Hematopoietic multipotent progenitor cell treated with erythropoietin and hydrocortisone succinate and interleukin-3 and kit ligand, for 8 days (in vitro differentiated cells): ENCODE measurements at places on chromosomes 2 and 18.

DNA sequence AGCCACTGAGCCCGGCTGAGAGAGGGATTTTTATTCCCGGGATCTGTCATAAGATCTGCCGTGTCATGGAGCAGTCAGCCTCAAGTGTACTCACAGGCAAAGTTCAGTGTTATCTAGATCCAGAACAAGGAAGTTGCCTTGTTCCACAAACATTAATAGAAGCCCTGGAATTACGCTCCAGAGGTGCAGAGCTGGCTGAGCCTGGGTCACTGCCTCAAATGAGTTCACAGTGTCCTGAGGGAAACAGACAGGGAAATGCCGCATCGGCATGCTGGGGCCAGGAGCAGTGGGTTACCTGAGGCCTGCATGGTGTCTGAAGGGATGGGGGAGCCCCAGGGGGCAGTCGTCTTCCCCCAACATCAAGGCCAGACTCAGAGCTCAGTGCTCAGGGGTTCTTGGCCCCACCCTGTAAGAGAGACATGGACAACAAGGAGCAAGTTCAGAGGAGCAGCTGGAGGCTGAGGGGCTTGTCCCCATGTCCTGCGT is 42.7 kb upstream of the ODC1 start:
- DNase-seq, result no peak

DNA sequence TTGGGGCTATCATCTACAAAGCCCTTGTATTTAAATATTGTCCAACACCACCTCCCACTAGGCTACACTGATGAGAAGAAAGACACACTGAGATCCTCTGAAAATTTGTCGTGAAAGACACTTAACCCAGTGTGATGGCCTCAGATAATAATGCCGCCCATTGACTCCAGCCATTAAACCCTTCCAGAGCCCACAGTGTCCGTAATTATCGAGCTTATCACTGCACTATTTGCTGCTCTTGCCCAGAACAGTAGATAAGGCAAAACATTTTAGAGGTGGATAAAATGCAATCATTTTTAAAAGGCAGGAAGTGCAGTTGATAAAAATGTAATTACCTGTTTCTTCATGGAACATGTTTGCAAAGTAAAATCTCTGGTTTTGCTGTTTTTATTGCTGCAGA is 121.3 kb upstream of the DDX18 start:
- no peak for DNase-seq

DNA sequence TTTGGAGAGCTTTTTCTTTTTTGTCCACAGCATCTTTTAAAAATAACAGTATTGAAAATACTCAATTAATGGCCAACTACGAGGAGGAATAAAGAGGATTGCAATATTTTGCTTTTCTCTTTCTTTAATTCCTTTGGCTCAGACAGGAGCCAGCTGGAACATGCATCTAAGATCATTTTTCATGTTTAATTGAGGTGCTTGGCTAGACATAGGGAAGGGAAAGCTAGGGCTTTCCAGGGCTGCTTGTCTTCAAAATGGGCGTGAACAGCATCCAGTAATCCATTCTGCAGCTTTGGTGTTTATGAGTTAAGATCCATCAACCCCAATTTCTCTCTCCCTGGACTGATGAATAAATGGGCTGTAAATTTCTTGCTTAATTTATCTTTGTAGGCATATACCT is 323.0 kb downstream of the PTPRM start:
- no peak for DNase-seq

- peak; percentile 75 for DNase-seq
Observed at GRCh38 chr2:46748735-46749531, 166.7 kb downstream of the MCFD2 start.

DNA sequence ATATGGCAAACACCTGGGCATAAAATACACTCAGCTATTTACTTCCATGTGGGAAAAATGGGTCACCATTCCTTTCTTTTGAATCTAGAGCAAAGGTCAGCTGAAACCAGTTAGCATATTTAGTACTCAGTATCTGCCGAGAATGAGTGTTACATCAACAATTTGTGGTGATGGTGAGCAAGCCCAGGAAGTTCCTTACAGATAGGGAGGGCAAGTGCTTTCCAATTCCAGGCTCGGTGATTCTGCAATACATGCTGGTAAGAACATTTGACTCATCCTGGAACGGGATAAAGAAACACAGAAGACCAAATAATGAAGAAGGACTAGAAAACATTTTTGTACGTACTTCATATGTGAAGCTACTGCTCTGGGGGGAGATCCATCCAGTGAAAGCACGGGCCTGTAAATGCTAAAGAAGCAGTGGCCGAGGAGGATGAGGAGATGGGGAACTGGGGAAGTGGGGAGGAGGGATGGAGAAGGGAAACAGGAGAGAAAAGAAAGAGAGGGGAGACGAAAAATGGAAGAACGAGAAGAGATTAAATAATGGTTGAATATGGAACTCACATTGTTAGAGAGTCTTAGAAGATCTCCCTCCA is 251.9 kb downstream of the TTC32 start:
- DNase-seq, result no peak

DNA sequence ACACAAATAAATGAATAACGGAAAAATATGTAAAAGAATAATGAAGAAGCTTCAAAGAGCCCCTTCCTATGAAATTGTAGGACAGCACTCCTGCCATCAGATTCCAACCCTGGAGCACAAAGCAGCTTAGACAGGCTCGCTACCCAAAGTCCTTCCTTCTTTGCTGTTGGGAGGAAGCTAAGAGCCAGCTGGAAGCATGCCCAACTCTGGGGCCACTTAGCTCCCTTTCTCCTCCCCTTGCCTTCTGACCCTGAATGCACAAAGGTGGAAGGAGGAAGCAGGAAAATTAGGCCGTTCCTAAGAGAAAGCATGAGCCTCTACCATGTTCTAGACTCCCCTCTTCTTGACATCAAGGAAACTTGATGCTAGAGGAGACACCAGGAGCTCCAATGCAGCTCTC is 700.8 kb downstream of the RNF144A start:
- no peak for DNase-seq

DNA sequence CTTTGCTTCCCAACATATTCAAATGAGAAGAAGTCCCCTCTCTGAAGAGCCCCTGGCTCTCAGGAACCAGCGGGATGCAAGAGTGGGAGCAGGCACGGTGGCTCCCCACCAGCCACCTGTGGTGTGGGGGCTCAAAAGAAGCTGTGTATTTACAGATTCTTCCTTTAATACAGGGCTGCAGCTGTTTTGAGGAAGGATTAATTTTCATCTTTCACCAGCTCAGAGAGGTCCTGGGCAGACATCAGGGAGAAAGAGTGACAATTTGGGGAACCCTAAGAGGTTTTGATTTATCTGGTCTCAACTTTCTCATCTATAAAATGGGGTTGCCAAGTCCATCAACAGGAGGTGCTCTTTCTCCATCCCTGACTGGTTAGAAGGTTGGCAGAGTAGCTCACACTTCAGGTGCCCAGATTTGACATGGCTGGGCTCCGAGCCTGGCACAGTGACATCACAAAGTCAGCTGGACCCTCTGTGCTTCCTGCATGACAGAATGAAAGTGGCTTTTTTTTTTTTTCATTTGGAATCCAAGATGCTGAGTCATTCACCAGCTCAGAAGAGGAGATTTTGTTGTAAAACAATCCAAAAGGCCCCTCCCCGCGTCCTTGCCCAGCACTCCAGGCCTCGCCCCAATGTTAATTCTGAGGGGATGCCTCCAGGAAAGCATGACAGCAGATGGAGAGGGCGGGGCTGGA is 15.5 kb upstream of the SIX2 start:
- DNase-seq, result peak; percentile 10
